DMS53 (cell line): ENCODE measurements at places on chromosomes 2 and 18.

- no peak for DNase-seq
Measured at GRCh38 chr2:8086357-8086756, 595.5 kb upstream of the ID2 start.

DNA sequence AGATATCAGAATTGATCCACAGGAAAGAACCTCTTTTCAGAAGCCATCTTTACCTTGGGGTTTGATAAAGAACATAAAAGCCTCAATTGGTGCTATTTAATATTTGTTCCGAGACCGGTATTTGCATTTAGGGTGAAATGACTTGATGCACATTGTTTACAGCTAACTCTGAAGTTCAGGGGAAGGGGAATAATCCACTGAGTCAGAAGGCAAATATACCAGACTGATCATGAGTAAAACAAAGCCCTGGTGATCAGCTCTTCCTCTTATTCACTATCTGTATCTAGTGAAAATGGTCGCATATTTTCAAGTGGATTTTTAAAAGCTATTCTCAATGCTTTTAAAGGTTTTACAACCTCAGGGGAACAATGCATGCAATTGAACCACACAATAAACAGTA lies 53.0 kb upstream of the ATP8B1 start:
- no peak for DNase-seq

- DNase-seq: no peak
Measured at GRCh38 chr2:179250848-179251504, 13.7 kb downstream of the SESTD1 start.

DNA sequence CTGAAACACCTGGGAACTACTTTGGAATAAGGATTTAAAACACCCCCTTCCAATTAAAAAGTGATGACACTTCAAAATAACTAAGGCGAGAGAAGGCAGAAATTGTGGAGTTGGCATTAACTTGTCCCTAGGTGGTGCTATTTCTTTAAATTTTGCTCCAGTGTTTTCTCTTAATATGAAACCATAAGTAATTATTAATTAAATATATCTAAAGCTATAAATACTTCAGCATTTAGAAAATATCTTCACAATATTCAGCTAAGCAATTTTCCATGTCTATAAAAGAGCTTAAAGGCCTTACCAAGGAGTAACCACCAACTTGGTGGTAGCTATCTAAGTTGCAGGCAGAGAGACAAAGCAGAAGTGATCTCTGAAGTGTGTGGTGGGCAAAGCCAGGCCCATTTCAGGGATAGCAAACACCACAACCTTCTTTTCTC lies 186.8 kb upstream of the PGAP1 start:
- DNase-seq: peak; percentile 56

DNA sequence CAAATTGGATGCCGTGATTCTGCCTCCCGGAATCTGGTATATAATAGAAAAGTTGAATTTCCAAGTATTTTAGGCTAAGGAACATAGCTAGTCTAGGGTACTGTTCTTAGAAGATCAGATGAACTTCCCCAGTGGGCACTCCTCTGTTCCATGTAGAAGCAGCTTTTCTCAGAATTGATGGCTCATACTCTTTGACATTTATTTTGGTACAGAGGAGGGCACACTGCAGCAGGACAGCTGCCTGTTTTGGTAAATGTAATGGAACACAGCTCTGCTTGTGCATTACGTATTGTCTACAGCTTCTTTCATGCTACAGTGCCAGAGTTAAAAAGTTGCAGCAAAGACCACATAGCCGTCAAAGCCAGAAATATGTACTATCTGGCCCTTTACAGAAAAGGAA lies 10.8 kb downstream of the YPEL5 start:
- no peak for DNase-seq

- no peak for DNase-seq
Measured at GRCh38 chr2:67485431-67485830, 88.3 kb downstream of the ETAA1 start.

GRCh38 chr2:239507576-239508258 lies 106.9 kb upstream of the HDAC4 start:
- no peak for DNase-seq

DNA sequence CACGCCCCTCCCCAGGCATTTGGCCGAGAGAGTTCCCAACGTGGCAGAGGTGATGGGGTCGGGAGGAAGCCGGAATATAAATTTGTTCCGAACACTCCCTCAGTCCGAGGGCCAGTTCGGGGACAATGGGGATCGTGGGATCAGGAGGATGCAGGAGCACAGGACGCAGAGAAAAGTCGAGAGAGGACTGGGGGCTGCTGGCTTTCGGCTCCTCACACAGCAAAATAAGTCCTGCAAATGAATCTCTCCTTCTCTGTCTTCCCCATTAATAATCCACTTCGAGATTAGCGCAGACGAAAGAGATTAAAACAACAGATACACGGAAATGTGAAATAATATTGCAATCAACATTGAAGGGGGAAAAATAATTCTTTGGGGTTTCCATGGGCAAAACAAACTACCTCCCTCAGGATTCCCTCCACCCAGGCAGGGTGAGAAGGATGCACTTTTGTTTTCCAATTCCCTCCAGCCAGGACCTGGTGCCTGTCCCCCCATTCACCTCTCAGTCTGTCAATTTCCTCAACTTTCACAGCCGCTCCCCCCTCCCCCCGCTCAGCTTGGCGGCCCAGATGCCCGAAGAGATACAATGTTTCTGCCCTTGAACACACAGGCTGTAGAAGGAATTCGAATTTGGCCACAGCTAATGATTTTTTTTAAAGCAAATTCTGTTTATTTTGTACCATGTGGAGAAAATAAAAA lies 3.1 kb upstream of the ZEB2 start:
- peak; percentile 1 for DNase-seq

DNA sequence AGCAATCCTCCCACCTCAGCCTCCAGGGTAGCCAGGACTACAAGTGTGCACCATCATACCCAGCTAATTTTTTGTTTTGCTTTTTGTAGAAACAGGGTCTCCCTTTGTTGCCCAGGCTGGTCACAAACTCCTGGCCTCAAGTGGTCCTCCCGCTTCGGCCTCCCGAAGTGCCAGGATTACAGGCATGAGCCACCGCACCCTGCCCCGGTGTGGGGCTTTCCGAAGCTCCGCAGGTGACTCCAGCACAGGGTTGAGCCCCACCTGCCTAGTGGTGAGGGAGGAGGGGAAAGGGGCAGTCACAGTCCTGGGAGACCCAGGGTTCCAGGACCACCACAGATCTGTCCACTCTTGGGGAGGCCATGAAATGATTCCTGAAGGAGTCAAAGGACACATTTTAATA lies 5.2 kb downstream of the PRLH start:
- DNase-seq: no peak

DNA sequence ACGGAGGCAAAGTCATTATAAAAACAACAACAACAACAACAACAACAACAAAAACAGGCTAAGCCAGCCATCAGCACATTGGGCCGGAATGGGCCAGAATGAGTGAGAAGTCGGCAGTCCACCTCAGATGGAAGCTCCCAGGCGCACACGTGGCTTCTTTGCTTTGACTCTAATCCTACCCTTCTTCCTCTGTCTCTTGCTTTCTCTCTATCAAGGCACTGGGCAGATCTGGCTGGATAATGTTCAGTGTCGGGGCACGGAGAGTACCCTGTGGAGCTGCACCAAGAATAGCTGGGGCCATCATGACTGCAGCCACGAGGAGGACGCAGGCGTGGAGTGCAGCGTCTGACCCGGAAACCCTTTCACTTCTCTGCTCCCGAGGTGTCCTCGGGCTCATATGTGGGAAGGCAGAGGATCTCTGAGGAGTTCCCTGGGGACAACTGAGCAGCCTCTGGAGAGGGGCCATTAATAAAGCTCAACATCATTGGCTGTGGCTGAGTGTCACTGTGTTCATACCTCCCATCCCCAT lies 52.2 kb downstream of the MARCO start:
- no peak for DNase-seq
